ENCODE measurements at places on chromosomes 16 and 17.
A peak's percentile ranks its signal among the peaks of the same experiment; 100 is the strongest.

- no peak for DNase-seq
Measured at GRCh38 chr16:84458606-84459532, 45.6 kb downstream of the MEAK7 start.

DNA sequence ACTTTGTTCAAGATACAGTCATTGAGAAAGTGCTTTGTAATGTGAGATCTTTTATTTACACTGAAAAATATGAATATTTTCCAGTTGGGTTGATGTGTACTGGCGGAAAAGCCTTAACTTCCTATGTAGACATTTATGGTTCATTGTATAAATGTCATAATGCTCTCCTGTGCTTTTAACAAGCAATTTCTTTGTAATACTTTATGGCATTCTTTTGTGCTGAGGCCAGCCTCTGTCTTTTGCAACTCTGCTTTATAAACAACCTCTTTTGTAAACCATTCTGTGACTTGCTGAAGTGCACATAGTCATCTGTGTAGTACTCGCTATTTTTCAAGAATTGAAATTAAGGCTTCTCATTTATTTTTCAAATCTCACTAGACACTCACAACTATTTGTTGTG is 291.2 kb downstream of the CDH11 start:
- peak; percentile 13 for DNase-seq

DNA sequence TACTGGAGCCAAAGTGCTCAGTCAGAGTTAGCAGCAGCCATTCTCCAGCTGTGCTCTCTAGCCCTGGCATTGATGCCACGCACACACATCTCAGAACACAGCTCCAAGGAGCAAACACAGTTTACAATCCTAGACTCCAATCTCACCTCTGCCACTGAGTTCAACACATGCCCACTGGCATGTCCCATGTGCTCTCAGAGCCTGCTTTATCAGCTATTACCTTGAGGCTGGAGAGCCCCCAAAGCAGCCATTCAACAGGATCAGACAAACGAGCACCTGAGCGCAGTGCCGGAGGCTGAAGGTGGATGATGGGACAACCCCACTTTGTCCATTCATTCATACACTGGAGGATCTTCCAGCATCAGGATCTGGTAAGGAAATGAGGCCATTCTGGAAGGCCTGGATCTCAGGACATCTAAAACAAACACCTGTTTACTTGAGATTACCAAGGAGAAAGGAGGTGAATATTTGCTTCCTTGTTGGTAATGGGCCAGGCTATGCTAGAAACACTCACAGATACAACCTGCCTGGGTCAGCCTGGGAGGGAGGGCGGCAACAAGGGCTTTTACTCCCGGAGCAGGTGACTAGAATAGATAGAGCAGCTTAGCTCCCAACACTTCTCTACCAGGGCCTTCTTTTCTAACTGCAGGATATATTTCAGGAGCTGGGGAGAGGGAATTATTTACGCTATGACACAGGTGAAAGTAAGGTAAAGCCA is 25.4 kb downstream of the RANBP10 start:
- DNase-seq: no peak

DNA sequence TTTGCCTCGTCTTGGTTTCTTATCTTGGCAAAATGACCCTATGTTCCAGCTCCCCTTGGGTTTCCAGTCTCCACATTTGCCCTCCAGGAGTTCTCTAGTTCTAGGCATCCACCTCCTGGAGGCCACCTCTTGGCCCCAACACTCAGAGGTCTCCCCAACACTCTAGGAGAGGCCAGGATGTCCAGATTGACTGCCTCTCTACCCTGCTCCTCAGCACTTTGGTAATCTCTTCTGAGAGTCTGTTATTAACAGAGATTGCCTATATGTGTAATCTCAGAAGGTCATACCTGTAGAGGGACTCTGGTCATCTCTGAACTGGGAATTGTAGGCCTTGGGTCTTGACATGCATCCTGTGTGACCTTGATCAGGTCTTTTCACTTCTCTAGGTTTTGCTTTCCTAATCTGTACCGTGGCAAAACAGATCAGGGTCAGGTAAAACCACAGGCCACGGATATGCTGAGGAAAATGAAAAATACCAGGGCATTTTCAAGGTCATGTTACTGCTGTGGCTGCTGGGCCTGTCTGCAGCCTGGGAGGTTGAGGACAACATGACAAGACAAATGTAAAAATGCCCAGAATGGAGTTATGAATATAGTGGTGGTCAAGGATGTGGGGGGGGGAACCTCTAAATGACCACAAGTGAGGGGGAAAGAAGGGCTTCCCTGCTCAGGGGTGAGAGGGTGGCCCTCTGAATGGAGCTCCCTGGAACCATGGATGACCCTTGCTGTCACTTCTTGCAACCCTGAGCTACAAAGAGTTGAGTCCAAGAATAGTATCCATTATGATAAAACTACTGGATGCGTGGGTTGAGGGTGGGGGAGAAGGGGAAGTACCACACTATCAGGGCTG is 5.0 kb upstream of the CCL4L2 start:
- DNase-seq: no peak

GRCh38 chr17:50062293-50063243 is 6.7 kb downstream of the ITGA3 start:
- peak; percentile 99 for DNase-seq

Data from bronchial epithelial cell (primary cell).